ENCODE measurements at places on chromosomes 4 and X.

GRCh38 chrX:37287741-37288444 is 61.3 kb upstream of the PRRG1 start:
- no peak for DNase-seq

DNA sequence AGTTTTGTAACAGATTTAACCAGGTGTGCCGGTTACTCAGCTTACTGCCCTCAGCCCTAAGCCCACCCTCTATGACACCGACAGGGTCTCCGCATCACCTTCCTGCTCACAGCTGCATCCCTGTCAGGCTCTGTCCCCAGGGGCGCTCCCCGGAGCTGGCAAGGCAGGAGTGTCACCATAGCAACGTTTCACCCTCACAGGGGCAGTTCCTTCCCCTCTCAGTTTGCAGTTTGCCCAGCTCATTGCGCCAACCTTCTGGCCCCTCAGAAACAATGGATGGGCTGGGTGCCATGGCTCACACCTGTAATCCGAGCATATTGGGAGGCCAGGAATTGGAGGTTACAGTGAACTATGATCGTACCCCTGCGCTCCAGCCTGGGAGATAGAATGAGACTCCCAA is 42.6 kb downstream of the RGS12 start:
- DNase-seq: no peak

DNA sequence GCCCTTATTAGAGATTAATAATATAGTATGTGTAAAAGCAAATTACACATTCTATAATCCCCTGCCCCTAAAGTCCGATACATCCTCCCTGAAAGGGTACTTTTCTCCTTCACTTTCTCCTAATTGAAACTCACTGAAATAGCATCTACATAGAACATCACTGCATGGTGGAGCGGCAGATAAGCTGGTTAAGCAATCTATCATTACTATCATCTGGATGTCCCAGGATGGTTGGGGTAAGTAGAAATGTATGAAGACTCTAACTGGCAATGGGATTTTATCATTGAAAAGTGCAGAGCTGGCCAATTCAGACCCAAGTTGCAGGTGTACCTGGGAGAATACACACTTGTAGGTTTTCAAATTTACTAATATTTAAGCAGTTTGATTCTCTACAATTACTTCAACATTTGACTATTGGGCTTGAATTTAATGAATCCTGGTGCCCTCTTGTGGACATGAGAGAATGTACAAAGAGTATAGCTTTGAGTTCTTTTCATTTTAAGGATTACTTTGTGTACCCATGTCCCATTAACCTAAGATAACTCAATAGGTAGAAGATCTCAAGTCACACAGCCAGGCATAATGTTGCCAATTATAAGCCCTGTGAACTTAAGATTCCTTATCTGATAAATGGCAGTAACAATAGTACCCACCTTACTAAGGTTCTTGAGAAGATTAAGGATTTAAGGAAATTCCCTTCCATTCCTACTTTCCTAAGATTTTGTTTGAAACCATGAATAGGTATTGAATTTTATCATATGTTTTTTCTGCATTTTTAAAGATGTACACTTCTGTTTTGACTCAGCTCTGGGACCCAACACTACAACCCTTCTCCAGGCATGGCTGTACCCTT is 69.8 kb downstream of the SHROOM3 start:
- no peak for DNase-seq

DNA sequence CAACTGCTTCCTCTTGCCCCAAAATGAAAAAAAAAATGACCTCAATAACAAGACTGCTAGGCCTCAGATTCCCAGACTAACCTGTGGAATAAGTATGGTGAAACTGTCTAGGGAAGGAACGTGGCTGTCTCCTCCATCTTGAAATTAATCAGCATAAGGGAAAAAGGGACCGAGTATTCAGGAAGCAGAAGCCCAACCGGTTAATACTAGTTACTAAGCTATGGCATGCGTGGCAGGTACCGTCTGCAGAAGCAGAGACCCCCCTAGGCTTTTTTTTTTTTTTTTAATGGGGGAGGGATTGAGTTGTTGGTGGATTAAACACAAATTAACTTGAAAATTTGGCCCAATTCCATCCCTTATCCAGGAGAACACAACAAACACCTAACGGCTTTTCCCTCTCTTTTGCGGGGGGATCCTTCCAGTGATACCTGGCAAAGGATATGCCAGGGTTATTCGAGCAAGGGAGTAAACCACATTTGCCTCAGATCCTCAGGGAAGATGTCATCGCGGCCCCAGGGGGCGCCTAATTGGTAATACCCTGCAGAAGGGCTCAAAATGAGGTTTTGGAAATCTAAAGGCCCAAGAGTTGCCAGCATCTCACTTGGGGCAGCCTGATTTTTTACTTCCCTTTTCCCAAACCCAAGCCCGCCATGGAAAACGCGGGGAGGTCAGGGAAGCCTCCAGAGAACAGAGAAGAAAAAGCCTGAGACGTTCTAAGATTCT is 893 bp downstream of the RLIM start:
- DNase-seq: no peak

- DNase-seq: no peak
These were observed 51.3 kb upstream of the MAP3K15 start for GRCh38 chrX:19566359-19567222.

GRCh38 chr4:151702256-151702655 is 58.6 kb downstream of the GATB start:
- no peak for DNase-seq

GRCh38 chrX:93538575-93538974 is 134.8 kb downstream of the NAP1L3 start:
- no peak for DNase-seq

DNA sequence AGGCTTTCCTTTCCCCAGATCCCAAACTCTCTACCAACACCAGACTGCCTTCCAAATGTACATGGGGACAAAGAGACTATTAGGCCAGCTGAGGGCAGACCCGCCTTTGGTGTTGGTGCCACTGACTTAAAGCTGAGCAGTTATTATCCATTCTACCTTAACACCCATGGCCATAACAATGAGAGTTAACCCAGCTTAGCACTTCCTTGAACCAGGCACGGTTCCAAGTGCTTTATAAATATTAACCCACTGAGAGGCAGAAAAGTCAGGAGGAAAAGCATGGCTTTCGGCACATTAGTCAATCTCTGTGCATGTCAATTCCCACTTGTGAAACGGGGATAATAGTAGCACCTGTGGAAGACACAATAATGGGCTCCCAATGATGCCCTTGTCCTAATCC is 243.1 kb upstream of the ANXA3 start:
- no peak for DNase-seq

- no peak for DNase-seq
These were observed 58.1 kb downstream of the NIPAL1 start for GRCh38 chr4:48074657-48075056.

GRCh38 chrX:68286076-68286475 is 147.2 kb downstream of the OPHN1 start:
- no peak for DNase-seq

- no peak for DNase-seq
These were observed 1285.5 kb downstream of the STIM2 start for GRCh38 chr4:28146191-28146590.

DNA sequence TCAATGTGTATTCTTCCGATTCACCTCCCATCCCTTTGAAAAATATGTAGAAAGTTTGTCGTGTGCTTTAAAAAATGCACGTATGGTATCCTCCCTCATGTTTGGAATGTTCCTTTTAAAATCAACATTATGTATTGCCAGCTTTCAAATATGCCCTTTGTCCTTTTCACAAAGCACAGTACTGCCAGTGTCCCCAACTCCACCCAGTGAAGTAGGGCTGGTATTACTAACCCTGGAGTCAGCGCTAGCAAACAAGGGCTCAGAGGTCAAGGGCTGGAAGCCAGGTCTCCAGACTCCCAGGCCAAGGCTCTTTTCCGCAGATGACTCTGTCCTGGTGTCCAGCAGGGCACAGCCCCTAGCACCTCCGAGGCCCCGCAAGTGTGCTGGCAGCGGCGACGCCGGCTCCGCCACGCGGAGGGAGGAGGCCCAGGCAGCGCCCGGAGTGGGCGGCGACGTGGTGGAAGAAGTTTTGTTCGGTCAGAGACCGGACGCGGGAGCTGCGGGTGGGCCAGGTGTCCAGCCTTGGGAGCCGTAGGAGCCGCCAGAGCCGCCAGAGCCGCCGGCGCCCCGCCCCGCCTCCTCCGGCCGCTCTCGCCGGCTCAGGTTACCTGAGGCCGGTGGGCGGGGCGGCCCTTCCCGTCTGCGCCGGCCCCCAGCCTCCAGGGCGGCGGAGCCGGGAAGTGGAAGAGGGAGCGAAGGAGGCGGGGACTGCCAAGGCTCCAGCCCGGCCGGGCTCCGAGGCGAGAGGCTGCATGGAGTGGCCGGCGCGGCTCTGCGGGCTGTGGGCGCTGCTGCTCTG is at the start of gene IL13RA1:
TSS of gene IL13RA1 (plus strand) at position 720 of the 799 bp plus-strand sequence. CDS start at position 753, 33 bp downstream.
- peak; percentile 67 for DNase-seq

DNA sequence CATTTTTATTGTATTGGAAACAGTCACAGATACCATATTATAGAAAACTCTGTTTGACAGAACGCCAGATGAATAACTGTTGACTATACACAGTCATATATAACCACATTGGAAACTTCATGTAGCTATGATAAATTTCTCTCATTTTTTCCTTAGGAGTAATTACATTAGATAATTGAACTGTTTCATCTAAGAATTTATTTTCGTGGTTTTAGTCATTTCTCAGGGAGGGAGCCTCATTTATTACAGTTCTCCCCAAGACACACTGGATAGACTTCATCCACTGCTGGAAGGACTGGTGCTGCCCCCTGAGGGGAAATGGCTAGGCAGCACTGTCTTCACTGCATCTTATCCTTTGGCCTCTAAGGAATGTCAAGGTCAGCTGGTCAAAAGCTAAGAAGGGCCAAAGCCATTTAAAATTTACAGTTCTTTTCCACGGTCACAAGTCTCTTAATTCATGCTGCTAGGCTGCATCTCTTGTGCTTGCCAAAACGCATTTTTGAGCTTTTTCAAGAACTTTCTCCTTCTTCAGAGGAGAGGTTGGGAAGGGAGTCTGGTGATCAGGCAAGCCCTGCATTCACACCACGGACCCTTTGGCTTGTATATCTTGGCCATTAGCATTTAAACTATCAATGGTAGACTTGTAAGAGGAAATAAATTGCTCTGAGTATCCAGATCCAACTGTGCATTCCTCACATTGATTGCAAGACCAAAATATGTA is 145.1 kb downstream of the CBR4 start:
- DNase-seq: no peak

GRCh38 chr4:123812066-123812390 is 415.4 kb downstream of the SPRY1 start:
- DNase-seq: no peak

DNA sequence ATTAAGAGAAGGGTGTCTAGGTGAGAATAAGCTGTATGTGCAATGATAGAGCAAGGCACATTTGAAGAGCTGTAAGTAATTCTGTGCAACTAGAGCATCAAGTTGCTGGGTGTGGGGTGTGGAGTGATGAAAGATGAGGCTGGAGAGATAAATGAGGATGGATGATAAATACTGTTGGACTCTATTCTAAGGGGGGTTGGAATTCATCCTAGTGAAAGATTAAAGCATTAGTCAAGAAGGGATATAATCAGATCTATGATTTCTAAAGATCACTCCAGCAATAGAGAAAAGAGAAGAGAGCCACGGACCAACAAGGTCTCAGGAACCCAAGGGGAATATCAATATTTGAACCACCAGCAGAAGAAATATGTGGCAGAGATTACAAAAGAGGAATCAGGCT is 415.0 kb upstream of the RPS6KA3 start:
- no peak for DNase-seq

- DNase-seq: no peak
These were observed 173.6 kb upstream of the NRK start for GRCh38 chrX:105648732-105649131.

- no peak for DNase-seq
These were observed 147.4 kb upstream of the GATB start for GRCh38 chr4:151908201-151908600.

GRCh38 chr4:89140168-89140759 is 28.9 kb downstream of the TIGD2 start:
- no peak for DNase-seq

DNA sequence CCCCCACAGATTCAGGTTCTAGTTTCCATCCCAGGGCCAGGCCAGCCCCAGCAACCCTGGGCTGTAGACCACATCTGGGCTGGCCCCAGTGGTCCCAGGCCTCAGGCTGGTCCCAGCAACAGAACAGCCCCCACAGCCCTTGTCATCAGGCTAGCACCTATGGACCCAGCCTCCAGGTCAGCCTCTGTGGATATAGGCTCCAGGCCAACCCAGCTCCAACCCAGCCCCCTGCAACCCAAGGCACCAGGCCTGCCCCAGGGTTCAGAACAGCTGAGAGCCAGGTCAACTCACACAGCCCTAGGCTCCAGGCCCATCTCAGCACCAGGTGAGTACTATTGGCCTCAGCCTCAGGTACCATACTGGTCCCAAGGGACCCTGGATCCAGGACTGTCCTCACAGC is 155.3 kb downstream of the PWWP3B start:
- no peak for DNase-seq

DNA sequence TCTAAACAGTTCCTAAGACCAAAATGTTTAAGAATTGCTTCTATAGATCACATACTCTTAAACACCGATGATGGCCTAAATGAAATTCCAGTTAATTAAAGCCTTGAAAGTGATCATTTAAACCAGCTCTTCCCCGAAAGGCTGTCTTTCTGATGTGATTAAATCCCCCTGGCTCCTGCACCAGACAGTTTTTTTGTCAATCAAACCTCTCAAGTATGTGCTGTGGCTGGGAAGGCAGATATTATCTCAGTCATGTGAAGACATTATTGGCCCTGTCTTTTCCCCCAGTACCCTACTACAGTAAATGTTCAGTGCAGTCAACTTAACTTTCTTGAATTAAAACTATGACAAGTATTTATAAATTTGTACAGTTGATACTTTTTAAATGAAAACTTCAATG is 121.0 kb upstream of the MYOZ2 start:
- no peak for DNase-seq

DNA sequence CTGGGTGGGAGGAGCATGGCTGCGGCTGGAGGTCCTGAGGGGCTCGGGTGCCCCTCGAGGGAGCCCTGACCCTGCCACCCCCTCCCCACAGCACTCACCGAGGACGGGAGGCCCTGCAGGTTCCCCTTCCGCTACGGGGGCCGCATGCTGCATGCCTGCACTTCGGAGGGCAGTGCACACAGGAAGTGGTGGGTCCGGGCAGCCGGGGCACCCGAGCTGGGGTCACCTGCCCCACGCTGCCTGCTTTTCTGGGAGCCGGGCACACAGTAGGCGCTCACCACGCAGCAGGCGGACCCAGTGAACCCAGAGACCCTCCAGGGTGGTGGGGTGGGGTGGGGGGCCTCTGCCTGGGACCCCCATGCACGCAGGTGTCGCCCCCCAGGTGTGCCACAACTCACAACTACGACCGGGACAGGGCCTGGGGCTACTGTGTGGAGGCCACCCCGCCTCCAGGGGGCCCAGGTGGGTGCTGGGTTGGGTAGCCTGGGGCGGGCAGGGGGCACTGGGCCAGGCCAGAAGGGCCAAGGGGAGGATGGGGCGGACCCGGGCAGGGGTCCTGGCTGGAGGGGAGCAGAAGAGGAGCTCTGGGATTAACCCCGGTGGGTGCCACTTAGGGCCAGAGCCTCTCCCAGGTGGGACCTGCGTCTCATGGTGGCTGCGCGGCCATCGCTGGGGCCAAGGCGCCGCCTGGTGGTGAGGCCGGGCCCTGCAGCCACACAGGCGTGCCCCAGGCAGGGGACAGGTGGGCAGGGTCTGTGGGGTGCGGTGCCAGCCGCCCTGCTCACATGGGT is 1.4 kb downstream of the HGFAC start:
- DNase-seq: peak; percentile 52

- DNase-seq: no peak
These were observed 114.8 kb upstream of the ATP6AP2 start for GRCh38 chrX:40465735-40466551.

Measured in progenitor cell of endocrine pancreas (in vitro differentiated cells).